ENCODE measurements at places on chromosomes 12 and 14. TPM values are rescaled to one million over a fixed set of nuclear protein-coding genes. Genes with fewer than 3 reads are reported as not detected.

The APOF gene
- total RNA-seq, result not detected

The PTPN21 gene
- not detected for total RNA-seq

The IL22 gene
- total RNA-seq, result 4.7 TPM

The CCDC38 gene
- not detected for total RNA-seq

The DAO gene
- total RNA-seq, result not detected

The FAM161B gene
- 1.8 TPM for total RNA-seq

The SAMD15 gene
- total RNA-seq, result not detected

The ETFBKMT gene
- 1.4 TPM for total RNA-seq

The SINHCAF gene
- total RNA-seq, result 107 TPM

The ZDHHC22 gene
- not detected for total RNA-seq

All from activated CD4-positive, alpha-beta memory T cell treated with anti-CD3 and anti-CD28 coated beads, Interleukin-2, amount 10 ng/mL, durations not matched to agents 7 days and 5 days (primary cell).